ENCODE measurements at places on chromosomes 1 and 21.

DNA sequence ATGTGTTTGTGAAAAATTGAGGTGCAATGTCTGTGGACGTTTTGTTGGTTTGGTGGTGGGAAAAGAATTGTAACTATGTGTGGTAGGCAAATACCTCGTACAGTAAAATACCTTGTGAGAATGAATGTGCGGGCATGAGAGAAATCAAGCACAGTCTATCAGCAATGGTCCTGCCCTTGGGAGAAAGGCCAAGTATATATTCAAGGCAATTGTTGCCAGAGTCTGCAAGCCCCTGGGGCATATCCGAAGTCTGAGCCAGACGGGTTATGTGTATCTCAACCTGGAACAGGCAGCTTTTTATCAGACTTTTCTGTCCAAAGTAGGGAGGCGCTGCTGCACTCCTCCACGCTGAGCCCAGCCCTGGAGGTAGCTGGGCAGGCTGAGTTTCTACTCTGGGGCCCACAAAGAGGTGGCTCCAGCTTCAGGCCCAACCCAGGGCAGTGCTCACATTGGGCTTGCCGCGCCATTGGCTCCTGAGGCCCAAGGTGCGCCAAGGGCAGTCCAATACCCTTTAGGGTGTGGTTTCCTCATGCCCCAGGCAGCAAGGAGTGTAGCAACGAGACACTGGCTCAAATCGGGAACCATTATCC lies 9.4 kb upstream of the GNL2 start:
- no peak for DNase-seq

- no peak for DNase-seq
Observed at GRCh38 chr1:223074445-223075300, 68.4 kb downstream of the TLR5 start.

DNA sequence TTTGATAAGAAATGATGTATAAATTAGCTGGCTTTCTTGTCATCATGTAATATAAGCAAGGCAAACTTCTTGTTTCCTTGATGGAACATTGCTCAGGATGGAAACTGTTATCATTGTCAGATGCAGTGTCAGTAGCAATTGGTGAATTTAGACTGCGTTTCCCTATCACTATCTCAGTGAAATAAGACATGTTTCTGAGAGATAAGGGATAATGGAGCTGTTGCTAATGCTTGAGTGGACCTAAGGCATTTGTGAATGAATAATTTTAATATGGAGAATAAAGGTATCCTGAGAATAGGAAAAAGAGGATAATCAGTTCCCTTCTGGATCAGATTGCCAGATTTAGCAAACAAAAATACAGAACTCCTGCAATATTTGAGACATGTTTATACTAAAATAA lies 160.9 kb downstream of the HLX start:
- no peak for DNase-seq

- no peak for DNase-seq
Observed at GRCh38 chr1:44701141-44701573, 26.6 kb downstream of the ARMH1 start.

DNA sequence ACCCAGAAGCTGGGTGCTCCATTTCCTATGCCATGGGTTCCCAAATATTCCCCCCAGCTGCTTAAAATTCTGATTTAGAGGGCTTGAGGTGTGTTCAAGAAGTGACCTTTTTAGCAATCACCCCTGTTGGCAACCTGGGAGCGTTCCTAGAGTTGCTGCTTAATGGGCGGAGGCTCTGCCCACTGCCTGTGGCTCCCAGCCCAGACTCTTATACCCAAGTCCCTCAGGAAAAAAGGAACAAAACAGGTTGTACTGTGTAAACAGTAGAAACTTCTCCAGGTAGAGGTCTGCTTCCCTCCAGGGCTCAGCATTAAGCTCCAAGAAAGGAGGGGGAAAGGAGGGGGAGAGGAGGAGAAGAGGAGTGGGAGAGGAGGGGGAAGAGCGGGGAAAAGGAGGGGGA lies 14.6 kb upstream of the TENT5C start:
- DNase-seq = no peak

DNA sequence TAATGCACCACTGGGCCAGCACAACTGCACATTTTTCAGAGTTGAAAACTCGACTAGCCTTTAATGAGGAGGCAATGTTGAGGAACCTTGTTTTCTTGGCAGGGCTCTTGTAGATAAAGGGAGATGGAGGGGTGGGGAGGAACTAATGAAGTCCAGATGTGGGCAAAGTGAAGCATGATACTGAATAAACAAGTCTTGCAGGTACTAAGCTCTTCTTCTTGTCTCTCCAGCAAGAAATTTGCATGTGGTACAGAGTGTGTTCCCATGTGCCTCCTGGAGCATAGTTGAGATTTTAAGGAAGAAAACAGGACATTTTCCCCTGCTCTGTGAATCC lies 47.0 kb downstream of the PLPP3 start:
- no peak for DNase-seq

DNA sequence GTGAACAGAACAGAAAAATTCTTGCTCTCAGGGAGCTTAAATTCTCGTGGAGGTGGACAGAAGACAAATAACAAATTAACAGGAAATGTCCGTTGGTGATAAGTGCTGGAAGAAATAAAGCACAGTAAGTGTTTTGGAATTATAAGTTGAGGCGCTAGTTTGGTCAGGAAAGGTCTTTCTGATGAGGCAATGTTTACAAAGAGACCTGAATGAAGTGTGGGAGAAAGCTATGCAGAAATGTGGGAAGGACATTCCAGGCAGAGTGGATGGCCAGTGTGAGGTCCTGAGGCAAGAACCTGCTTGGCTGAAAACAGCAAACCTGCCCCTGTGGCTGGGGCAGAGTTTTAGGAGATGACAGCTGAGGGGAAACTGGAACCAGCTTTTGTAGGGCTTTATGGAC lies 23.3 kb downstream of the NGF start:
- no peak for DNase-seq

GRCh38 chr1:177490036-177490639 lies 319.4 kb downstream of the BRINP2 start:
- no peak for DNase-seq

DNA sequence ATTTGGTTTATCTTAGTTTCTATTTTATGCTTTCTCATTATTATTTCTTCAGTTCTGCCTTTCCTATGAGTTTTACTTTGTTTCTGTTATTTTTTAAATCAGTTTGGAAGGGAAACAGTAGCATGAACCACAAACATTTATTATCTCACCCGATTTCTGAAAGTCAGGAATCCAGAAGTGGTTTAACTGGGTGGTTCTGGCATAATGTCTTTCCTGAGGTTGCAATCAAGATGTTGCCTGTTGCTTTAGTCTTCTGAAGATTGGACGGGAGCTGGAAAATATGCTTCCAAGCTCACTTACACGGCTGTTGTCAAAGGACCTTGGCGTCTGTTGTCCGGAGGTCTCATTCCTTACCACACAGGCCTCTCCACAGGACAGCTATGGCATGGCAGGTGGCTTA lies 50.4 kb downstream of the SNRPE start:
- no peak for DNase-seq

DNA sequence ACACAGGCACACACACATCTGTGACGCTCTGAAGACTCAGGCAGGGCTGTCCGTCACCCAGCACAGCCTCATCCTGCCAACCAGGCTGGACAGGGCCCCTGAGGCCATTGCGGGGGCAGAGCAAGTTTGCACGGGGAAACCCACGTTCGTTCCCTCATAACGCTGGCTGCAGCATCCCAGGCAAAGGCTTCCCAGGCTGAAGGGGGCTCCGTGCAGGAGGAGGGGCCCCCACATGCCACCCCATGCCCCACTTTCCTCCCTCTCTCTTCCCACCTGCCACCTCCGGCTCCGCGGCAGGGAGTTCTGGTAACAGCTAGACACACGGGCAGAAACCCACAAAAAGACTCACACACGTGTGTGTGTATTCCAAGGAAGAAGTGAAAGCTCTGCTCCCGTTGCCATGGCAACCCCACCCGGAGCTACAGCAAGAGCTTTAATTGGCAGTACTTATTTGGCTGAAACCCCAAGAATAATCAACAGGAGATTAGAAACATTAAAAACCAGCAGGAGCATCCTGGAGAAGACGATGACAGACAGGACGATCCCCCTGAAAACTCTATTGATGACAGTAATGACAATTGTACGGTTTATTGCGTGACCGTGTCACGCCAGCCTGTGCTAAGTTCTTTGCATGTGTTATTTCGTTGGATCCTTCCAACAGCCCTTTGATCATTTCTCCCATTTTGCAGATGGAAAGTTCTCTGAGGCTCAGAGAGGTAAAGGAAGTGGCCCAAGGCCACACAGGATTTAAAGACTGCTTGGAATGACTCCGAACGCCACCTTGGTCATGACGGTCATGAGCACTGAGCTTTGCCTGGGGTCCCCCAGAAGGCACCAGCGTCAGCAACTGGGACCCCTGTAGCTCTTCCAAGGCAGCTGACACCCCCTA lies 247.1 kb downstream of the NPHP4 start:
- no peak for DNase-seq

DNA sequence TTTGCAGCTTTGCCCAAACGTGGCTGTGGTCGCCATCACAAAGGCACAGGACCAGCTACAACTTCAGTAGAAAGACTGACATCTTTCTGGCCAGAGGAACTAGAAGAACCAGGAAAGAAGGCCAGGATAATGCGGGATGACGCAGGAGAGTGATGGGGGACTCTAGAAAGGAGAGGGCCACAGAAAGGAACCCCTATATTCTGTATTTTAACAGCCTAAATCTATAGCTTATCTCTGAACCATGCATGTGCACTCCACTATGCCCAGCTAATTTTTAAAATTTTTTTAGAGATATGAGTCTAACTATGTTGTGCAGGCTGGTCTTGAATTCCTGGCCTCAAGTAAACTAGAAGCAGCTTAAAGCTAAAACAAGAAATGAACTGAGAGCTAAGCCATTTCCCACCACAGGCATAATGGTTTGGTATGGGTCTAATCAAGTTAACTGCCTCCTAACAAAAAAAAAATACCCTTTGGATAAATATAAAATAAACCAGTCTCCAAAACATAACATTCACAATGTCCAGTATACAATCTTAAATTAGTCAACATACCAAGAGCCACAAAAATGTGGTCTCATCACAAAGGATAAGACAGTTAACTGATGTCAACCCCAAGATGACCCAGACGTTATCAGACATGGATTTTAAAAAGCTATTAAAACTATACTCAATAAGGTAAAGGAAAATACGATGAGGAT lies 18.0 kb downstream of the LTN1 start:
- DNase-seq = no peak

Data from stimulated activated CD4-positive, alpha-beta T cell treated with anti-CD3 and anti-CD28 coated beads, Interleukin-15, amount 100 ng/mL, for 1 hour (primary cell).